ENCODE measurements at places on chromosomes 2 and 18. TPM values are rescaled to one million over a fixed set of nuclear protein-coding genes. Genes with fewer than 3 reads are reported as not detected.

DNA sequence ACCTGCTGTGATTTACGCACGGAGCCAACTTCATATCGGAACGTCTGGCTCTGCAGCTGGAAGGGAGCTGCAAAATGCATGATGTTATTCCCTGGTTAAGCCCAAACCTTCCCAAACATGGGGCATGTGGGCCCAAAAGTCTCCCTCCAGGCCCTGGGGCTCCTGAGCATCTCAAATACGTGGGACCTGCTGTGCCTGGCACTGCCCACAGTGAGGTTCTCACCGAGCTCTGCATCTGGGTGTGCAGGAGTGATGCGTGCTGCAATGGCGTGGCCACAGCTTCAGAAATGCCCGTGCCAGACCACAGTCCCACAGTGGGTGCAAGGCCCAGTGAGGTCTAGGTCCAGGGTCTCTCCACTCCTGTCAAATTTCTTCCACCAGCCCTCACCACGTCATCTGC is 503.3 kb downstream of the EIPR1 start:
- no peak for DNase-seq

DNA sequence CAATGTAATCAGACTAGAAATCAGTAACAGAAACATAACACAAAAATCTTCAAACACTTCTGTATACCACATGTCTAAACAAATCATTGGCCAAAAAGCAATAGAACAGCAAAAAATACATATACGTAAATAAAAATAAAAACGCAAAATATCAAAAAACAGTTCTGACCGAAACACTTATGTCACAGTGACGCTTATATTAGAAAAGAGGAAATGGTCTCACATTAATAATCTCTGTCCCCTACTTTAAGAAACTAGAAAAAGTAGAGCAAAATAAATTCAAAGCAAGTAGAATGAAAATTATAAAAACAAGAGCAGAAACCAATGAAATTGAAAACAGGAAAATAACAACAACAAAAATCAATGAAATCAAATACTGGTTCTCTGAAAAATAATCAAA is 41.9 kb downstream of the TMEM131 start:
- no peak for DNase-seq

Gene POTEE
- total RNA-seq, result 6.5 TPM

Gene AQP12B
- not detected for total RNA-seq

Gene KDSR
- 21.2 TPM for total RNA-seq

Data from neural progenitor cell (in vitro differentiated cells).